ENCODE measurements at places on chromosomes 11 and 22.
A peak's percentile ranks its signal among the peaks of the same experiment; 100 is the strongest.

DNA sequence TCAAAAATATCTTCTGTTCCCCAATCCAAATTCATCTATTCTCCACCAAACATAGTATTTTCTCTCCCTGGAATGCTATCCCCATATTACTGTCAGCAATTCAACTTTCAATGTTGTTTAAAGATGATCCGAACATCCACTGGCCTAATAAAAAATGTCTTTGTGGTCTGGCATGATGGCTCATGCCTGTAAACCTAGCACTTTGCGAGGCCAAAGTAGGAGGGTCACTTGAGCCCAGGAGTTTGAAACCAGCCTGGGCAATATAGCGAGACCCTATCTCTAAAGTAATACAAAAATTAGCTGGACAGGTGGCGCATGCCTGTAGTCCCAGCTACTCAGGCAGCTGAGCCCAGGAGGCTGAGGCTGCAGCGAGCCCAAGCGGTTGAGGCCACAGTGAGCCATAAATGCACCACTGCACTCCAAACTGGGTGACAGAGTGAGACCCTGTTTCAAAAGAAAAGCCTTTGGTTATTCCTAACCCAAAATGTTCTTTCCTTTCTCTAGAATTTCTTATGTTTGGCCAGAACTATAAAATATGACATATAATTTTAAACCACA is 29.8 kb downstream of the SIK3 start:
- DNase-seq, result no peak

GRCh38 chr22:22431271-22432220 is 77.0 kb downstream of the ZNF280B start:
- peak; percentile 75 for DNase-seq

DNA sequence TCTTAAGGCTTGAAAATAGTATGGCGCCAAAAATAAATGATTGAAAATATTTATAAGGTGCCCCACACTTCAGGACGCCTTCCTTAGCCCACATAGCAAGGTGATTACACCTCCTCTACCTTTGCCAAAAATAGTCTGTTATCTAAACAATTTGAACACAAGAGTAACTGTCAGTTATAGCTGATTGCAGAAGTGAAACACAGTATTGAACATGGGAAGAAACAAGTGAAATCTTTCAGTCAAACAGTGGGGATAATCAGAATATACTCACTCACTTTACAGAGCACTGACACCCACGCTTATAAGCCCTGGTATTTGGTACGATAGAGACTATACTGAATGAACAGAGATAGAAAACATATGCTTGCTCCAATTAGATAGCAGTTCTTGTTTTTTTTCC is 203.1 kb downstream of the RAB38 start:
- no peak for DNase-seq

GRCh38 chr11:16800382-16800781 is 61.9 kb downstream of the C11orf58 start:
- no peak for DNase-seq

DNA sequence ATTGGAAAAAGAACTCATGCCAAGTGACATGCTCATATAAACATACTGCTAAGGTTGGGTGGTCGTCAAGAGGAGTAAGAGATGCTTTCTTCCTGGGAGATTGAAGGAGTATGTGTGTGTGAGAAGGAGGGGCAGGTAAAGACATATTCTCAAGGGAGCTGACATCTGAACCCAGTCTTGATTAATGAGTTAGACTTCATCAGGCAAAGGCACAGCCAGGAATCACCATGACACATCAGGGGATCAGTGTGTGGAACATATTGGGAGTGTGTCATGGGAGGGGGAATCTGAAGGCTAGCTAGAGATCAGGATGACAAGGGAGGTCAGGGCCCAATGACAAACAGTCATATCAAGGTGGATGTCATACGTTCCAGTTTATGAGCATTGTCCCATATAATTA is 14.9 kb downstream of the CNTF start:
- no peak for DNase-seq

DNA sequence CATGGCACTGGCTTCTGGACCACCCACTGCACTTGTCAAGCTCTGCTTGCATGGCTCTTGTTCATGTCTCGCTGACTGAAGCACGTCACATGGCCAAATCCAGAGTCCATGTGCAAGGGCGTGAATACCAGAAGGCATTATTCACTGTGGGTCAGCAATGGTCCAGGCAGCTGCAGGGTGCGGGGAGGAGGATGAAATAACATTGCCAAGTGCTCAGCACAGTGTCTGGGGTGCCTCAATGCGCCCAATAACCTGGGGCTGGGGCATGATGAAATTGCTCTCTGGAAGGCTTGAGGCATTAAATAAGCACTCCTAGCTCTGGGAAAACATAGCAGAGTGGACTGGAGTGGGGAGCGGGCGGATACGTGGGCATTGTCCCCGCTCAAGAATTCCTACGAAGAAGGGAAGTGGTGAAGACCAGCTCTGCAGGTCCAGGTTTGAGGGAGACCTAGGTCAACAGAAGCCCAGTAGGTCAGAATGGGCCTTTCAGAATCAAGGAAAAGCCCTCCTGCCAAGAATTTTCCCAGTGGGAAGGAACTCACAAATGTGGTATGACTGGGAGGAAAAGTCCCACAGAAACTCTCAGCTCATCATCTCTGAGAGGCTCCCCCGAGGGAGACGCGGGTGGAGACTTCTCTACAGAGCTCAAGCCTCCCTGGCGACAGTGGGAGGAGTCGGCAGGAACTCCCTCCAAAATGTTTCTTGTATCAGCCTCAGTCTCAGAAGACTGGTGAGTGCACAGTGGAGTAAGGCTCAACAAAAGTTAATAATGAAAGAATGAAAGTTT is 15.3 kb upstream of the ACCSL start:
- DNase-seq, result no peak

- peak; percentile 0 for DNase-seq
Observed at GRCh38 chr11:65863889-65864705, 3.9 kb downstream of the MUS81 start.

DNA sequence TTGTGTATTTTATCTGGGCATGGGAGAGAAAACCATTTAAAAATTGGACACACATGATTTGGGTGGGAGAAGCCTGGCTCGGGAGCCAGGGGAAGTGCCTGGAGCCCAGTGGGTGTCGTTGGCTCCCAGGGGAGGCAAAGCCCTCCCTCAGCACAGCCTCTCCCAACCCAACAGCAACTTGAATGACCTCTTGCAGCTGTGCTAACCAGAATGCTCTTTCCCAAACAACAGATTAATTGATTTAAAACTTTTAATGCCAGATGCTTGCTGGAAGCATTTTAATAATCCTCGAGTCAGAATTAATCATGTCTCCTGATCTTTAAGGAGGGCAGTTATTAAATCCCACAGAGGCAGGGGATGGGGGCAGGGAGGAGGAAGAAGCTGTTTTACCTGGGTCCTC is 401.6 kb downstream of the BUD13 start:
- no peak for DNase-seq

DNA sequence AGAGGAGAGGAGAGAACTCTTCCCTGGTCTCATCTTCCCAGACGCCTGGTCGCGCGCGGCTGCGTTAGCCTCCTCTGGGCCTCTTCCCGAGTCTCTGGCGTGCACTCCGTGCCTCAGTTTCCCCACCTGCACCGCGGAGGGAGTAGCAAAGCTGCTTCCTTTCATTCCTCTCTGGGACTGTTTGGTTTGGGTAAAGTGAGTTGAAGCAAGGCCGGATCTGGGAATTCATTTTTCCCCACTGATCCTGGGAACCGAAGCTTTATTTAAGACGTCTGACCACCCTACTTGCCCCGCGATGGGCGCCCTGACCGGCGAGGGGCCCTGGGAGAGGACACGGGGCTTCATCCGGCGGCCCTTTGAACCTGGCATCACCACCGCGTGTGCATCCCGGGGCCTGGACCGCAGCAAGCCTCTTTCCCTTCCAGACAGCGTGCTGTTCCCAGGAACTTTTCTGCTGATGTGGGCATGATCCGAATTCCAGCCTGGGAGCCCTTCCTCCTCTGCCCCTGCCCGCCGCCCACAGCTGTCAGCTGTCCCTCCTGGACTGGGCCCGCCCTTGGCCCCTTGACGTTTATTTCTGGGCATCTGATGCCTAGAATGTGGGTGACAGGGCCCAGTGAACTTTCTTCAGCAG is 758 bp downstream of the LDLRAD3 start:
- peak; percentile 33 for DNase-seq

DNA sequence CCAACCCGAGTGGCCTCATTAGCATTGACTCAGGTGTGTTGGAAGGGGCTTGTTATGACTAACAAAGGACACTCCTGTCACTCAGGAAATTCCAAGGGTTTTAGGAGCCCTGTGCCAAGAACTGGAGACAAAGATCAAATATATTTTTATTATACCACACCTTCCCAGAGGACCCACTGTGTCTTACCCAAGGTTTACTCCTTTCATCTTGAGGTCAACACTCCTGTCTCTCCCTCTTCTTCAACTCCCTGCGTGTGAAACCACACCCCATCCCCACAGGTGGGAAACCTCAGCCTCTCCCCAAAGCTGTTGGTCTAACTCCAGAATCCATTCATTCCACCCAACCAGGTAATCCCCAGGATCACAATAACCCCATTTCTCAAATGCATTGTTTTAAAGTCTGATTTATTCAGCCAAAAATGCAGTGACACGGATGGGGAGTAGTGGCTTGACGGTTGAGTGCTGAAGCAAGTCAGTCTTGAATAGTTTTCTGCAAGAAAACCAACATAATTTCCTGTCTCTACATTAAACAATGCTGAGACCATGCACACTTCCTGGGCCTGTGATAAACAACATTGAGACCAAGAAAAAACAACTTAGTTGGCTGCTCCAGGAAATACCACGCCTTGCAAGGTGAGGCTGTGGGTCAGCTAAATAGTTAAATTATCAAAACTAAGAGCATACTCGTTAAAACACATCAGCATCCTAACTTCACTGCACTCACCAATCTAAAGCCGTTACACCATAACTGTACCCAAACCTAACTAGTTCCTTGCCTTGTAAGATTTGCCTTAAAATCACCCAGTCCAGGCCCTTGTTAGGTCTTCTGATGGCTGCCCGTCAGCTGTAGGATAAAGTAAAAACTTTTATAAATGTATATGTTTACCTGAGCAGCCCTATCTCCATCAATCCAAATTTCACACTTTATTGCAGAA is 38.5 kb upstream of the SPON1 start:
- no peak for DNase-seq

Measured in neural progenitor cell (in vitro differentiated cells).